ENCODE measurements at places on chromosomes 4 and X. TPM values are rescaled to one million over a fixed set of nuclear protein-coding genes. Genes with fewer than 3 reads are reported as not detected.

- no peaks in the 10 kb centered on the region for H3K27me3 ChIP-seq
- H3K36me3 ChIP-seq, result peaks cover 30% of the 10 kb centered on the region
- no peaks in the 10 kb centered on the region for H3K4me1 ChIP-seq
- no peak overlapping the region for H3K27ac ChIP-seq
Observed at GRCh38 chr4:4268776-4269175, 20.8 kb upstream of the TMEM128 start.

DNA sequence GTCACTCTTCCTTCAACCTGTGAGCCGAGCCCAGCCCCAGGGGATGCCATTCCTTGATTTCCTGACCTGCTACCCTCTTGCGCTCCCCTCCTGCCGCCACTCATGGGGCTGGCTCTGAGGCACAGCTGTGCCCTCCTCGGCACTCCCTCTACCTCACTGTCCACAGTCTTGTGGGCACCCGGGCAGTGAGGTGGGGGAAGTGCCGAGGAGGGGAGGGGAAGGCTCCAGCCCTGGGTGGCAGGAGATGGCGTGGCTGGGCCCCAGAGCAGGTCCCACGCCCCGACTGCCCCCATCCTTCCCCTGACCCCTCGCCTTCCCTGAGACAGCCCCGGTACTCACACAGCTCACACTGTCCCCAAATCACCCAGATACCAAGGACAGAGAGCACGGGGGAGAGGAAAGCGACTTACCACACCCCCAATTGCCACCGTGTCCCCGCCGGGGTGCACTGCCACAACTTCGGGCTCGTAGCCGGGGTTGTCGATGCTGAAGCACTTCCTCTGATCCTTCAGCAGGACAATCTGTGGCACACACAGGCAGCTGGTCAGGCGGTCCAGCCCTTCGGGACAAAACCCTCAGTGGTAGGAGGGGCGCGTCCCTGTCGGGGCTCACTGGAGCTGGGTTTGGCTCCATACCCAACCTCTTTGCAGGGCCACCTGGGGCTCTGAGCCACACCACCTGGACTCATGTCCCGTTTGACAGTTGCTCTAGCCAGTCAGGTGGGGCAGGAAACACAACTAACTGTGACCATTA, 37.9 kb downstream of the WDR1 start:
- peaks cover 100% of the 10 kb centered on the region for H3K36me3 ChIP-seq
- no peaks in the 10 kb centered on the region for H3K4me1 ChIP-seq
- H3K27me3 ChIP-seq, result no peaks in the 10 kb centered on the region
- DNase-seq, result no peak
- H3K4me3 ChIP-seq, result no peak overlapping the region

- no peak overlapping the region for H3K4me3 ChIP-seq
- H3K27ac ChIP-seq, result no peak overlapping the region
Observed at GRCh38 chr4:47641755-47642154, 156.7 kb downstream of the ATP10D start.

Gene PNMA3
- total RNA-seq, result 1.4 TPM

DNA sequence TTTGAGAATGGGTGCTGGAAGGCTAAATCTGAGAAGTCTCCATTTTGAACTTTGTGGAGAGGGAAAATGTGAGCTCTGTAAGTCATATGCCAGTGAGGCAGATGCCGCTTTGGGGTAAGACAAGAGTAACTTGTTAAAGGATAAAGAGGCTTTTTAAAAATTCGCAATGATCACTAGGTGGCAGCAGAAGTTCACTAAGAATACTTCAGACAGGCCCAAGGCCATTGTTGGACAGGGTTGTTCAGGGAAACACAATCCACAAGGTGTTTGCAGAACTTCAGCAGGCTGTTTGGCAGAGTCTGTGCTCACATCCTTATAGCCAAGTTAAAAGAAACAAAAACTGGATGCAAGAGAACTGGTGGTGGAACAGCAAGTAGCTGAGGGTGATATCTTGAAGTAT, 13.7 kb upstream of the PIGA start:
- no peak for DNase-seq
- H3K4me3 ChIP-seq, result no peak overlapping the region
- H3K4me1 ChIP-seq, result no peaks in the 10 kb centered on the region

- H3K27me3 ChIP-seq, result no peaks in the 10 kb centered on the region
- no peaks in the 10 kb centered on the region for H3K4me1 ChIP-seq
- no peak for DNase-seq
- H3K36me3 ChIP-seq, result no peaks in the 10 kb centered on the region
Observed at GRCh38 chr4:69849969-69850368, 10.0 kb downstream of the SULT1E1 start.

Gene GYPB
- total RNA-seq, result not detected

GRCh38 chr4:1349359-1350168, 2.6 kb downstream of the UVSSA start:
- peaks cover 50% of the 10 kb centered on the region for H3K36me3 ChIP-seq
- no peak for DNase-seq
- peaks cover 69% of the 10 kb centered on the region for H3K4me1 ChIP-seq
- H3K27ac ChIP-seq, result peak overlapping the region; percentile 98
- H3K27me3 ChIP-seq, result no peaks in the 10 kb centered on the region

DNA sequence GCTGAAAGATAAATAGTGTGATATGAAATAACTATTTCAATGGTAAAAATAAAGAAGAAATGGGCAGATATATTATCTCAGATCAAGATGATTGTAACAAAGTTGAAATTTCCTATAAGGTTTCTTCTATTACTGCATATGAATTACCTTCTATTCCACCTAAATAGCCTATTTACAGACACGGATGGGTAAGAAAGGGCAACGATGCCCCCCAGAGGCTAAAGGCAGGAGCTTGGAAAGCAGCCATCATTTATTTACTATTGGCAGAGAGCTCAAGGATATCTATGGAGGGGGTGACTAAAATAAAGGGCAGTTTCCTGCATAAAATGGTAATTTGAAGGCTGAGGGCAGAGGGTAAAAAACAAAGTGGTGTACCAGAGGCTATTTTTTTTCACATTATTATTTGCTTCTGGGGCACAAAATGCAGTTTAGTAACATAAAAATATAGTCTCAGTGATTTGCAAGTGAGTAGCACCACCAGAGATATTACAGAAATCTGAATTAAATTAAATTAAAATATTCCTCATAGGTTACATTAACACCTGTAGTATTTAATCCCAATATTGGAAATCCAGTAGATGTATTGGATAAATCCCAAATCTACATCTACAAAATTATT, 123.1 kb downstream of the BTC start:
- H3K4me1 ChIP-seq, result no peaks in the 10 kb centered on the region
- H3K4me3 ChIP-seq, result no peak overlapping the region
- DNase-seq, result no peak
- no peak overlapping the region for H3K27ac ChIP-seq
- H3K27me3 ChIP-seq, result no peaks in the 10 kb centered on the region

DNA sequence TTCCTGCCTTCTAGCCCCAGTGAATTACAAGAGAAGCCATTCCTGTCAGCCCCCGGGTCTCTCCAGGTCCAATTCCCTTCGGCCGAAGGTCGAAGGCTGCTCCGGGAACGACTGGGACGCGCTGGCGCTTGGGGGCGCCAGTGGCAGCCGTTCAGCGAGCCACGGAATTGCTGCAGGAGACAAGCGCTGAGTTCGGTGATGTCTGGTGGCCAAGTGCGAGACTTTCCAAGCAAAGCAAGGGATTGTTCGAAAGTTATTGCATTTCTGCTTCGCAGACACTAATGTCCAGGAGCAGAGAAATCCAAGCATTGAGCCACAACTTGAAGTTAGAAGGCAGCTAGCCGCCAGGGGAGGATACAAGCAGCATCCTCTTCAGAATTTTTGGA, 1.1 kb upstream of the DKK2 start:
- H3K4me1 ChIP-seq, result peaks cover 38% of the 10 kb centered on the region
- no peak overlapping the region for H3K27ac ChIP-seq
- no peak overlapping the region for H3K4me3 ChIP-seq
- H3K36me3 ChIP-seq, result no peaks in the 10 kb centered on the region

GRCh38 chr4:8394061-8394519, 46.4 kb downstream of the ACOX3 start:
- no peaks in the 10 kb centered on the region for H3K27me3 ChIP-seq
- no peaks in the 10 kb centered on the region for H3K4me1 ChIP-seq
- no peak overlapping the region for H3K4me3 ChIP-seq
- H3K27ac ChIP-seq, result no peak overlapping the region
- H3K36me3 ChIP-seq, result peaks cover 97% of the 10 kb centered on the region

Gene RIBC1
- 0.57 TPM for total RNA-seq

DNA sequence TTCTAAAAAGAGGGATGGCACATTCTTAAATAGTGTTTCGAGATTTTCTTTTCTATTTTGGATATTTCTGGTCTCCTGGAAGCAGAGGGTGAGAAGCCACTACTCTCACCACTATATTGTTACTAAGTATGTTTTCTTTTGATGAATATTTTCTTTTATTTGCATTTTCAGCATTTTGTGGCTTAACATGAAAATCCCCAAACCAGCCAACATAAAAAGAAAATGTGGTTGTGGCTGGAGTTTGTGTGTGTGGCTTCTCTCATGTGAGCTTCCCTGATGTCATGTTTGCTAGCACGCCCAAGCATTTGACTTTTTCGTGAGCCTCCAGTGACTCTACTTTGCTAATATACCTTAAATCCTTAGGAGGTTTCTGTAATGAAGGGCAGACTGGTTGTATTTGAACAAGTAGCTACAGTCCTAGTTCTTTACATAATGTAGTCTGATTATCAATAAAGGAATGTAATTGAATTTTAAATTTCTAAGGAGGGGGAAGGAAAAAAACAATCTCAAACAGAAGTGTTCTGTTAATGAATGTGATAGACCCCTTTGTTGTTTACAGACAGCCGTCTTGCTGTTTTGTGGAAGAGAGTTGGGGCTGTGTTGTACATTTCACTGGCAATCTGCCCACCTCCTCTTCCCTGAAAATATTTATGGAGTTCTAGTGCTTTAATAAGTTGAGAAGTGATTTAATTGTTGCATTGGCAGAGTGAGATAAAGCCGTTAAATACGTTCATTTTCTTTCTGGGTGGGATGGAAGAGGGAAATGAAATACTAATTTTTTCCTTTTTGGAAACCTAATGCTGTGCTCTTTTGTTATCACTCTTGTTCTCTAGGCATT, 114.6 kb downstream of the ARHGAP10 start:
- H3K27me3 ChIP-seq, result no peaks in the 10 kb centered on the region
- DNase-seq, result no peak

Gene FAM236B
- total RNA-seq, result not detected

Gene CYBB
- 211 TPM for total RNA-seq

DNA sequence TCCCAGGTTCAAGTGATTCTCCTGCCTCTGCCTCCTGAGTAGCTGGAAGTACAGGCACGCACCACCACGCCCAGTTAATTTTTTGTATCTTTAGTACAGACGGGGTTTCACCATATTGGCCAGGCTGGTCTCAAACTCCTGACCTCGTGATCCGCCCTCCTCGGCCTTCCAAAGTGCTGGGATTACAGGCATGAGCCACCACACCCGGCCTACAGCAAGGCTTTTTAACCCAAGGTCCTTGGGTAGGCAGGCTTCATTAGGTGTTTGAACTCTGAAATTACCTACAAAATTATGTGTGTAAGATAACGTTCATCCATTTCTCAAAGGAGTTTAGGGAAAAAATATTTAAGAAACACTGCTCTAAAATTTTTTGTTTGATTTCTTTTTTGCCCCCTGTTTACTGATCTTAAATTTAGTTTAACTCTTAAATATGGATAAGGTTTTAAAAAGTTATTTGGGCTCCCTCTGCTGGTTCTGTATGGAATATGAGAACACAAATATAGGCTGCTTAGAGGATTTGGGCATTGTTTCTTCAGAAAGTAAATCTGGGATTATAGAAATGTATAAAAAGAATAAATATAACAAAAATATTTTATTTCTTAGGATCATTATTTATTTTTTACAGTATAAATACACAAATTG, 92.8 kb downstream of the CBR4 start:
- H3K27ac ChIP-seq, result no peak overlapping the region
- no peak overlapping the region for H3K4me3 ChIP-seq
- H3K27me3 ChIP-seq, result no peaks in the 10 kb centered on the region
- DNase-seq, result no peak
- H3K4me1 ChIP-seq, result no peaks in the 10 kb centered on the region
- H3K36me3 ChIP-seq, result no peaks in the 10 kb centered on the region

DNA sequence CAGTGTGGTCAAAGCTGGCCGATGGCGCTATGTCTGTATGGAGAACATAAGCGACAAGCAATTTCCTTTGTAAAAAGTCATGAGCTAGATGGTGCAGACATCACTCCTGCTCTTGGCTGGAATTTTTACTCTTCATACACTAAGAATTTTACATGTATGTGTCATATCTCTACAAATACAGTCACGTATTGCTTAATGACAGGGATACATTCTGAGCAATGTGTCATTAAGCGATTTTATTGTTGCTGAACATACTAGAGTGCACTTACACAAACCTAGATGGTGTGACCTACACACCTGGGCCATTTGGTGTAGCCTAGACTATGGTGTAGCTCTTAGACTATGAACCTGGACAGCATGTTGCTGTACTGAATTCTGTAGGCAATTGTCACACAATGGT, 185.4 kb downstream of the SOWAHB start:
- no peaks in the 10 kb centered on the region for H3K36me3 ChIP-seq
- DNase-seq, result no peak
- no peak overlapping the region for H3K4me3 ChIP-seq
- no peaks in the 10 kb centered on the region for H3K27me3 ChIP-seq

- H3K4me3 ChIP-seq, result no peak overlapping the region
- H3K27ac ChIP-seq, result no peak overlapping the region
- peaks cover 6% of the 10 kb centered on the region for H3K27me3 ChIP-seq
- no peaks in the 10 kb centered on the region for H3K4me1 ChIP-seq
Observed at GRCh38 chrX:115958687-115959359, 211.7 kb upstream of the AGTR2 start.

Data from spleen (tissue), 13 donors.